ENCODE measurements at places on chromosomes 16 and 17.

DNA sequence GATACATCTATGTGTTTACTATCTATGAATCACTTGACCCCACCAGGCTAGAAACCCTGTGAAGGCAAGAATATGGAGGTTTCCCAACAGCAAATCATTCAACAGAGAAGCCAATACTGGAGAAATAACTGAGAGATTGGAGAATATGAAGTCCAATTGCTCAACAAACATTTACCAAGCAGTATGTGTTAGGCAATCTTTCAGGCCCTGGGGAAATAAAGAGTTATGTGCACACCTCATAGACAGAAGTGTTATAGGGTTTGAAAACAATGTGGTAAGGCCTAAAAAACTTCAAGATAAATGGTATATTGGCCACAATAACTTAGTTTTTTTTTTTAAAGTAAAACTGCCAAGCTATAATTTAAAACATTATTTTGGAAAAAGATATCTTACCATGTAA is 1245.8 kb downstream of the CDH11 start:
- DNase-seq, result no peak

DNA sequence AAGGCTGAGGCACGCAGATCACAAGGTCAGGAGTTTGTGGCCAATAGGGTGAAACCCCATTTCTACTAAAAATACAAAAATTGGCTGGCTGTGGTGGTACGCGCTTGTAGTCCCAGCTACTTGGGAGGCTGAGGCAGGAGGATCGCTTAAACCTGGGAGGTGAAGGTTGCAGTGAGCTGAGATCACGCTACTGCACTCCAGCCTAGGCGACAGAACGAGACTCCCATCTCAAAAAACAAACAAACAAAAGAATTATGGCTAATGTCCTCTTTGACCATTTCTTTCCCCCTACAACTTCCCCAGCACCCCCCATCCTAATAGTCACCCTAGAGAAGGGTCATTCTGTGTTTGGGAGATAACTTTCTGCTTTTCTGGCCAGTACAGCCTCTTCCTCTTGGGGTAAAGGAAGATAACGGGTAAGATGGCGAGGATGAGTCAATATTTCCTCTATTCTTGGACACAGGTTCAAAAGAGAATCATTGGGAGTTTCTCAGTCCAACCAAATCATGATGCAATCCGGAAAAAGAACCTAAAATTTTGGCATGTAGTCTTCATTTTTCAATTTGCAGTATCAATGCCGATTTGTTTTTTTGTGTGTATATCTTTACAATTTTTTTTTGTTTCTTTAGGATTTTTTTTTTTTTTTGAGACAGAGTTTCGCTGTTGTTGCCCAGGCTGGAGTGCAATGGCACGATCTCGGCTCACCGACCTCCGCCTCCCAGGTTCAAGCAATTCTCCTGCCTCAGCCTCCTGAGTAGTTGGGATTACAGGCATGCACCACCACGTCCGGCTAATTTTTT is 107.6 kb upstream of the MED13 start:
- DNase-seq, result no peak

- DNase-seq, result no peak
Observed at GRCh38 chr17:75069783-75070182, 18.0 kb upstream of the SLC16A5 start.

GRCh38 chr16:11689031-11689840 is 21.0 kb downstream of the SNN start:
- peak; percentile 38 for DNase-seq

DNA sequence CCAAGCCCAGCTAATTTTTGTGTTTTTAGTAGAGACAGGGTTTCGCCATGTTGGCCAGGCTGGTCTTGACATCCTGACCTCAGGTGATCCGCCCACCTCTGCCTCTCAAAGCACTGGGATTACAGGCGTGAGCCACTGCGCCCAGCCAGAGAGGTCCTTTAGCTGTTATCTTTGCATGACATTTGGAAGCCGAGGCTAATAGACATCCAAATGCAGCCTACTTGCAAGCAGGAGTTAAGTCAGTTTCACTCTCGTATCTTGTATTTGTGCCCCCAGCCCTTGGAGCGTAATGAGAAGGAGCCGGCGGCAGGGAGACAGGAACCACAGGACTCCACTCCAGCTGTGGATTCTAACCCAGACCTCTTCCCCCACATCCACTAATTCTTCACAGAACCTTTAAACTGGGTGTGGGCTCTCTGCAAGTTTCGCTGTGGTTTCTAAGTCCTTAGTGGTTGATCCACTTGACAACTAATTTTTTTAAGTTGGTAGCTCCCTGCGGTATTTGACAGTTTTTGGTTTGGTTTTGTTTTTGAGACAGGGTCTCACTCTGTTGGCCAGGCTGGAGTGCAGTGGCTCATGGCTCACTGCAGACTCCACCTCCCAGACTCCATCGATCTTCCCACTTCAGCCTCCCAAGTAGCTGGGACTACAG is 3.1 kb upstream of the CYTH1 start:
- no peak for DNase-seq
